ENCODE measurements at places on chromosomes 4 and X.

DNA sequence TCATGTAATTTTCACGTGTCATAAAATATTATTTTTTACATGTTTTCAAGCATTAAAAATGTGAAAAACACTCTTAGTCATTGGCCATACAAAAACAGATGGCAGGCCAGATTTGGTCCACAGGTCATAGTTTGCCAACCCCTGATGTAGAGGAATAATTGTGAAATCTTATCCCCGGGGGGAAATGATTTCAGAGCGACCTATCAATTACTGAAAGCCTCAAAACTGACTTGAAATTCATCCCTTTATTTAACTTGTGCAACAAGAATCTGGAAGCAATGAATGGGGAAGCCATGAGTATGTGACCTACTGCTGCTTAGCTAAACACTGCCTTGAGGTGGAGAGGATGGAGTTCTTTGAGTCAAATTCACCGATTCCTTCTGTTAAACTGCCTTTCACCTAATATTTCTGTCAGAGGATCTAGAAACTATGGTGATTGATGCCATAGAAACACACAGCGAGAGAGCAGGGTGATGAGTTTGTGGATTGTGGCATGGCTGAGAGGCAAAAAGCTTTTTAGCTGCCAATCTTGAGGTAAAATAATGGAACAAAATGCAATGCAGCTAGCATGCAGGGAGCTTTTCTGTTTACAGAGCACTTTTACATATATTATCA, 30.3 kb upstream of the BRS3 start:
- no peak for DNase-seq

DNA sequence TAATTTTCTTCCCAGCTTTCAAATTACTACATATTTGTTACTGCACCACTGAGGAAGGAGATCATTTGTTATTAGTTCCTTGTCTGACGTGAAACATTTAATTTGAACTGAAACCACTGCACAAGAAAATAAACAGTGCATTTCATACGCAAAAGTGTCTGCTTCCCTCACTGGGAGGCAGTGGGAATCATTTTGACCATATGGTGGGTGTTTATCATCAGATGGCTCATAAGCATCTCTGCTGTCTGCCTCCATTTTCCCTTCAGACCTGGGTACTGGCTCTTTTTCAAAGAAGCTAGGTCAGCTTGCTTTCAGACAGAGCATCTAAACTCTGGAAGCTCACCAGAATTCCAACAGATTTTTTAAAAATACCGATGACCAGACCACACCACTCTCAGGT, 135.2 kb downstream of the PCDH19 start:
- DNase-seq = no peak

DNA sequence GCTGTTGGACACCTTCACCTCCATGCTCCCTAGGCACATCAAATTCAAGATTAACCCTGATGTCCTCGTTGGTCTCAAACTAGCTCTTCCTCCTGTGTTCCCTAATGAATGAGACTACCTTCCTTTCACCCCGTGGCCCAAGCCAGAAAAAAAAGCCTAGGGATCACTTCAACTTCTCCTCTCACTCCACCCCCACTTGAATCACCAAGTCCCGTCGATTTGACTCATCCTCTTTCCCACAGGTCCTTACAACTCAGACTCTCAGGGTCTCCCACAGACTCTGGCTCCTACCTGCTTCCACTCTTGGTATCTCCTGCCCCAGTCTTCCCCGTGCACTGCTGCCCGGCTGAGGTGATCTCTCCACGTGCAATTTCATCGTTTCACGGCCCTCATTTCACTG, 8.5 kb downstream of the SLC25A43 start:
- DNase-seq = no peak

GRCh38 chr4:101199507-101200285, 147.6 kb downstream of the PPP3CA start:
- DNase-seq = no peak

- DNase-seq = no peak
Measured at GRCh38 chr4:6420036-6420435, 52.4 kb downstream of the PPP2R2C start.

DNA sequence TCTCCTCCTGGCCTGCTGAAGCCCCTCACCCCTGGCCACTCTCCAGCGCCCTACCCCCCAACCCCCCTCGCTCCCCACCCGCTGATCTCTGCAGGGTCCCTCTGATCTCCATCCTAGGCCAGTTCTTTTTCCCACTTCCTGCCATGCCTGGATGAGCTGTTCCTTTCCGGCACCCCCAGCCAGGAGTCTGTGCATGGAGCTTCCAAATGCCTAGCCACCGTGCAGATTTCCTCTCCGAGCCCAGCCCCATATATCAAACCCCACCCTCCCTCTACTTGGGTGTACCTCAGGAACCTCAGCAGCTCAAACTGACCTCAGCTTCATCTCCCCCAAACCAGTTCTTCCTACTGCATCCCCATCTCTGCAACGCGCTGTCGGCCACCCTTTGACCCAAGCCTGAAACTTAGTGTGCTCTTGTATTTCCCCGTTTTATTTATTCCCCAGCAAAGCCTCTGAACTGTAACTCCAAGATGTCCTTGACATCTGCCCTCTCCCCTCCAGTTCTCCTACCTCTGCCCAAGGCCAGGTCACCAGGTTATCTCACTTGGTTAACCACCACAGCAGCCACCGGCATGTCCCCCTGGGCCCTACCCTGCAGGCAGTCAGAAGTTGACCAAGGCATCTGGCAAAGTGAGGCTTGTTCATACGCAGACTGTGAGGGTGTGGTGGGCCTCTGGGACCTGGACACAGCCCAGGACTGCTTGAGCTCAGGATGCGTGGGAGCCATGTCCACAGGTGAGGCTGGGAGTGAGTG, 194.9 kb upstream of the PSAPL1 start:
- DNase-seq = no peak

- no peak for DNase-seq
Measured at GRCh38 chrX:20527558-20528011, 260.9 kb upstream of the RPS6KA3 start.

DNA sequence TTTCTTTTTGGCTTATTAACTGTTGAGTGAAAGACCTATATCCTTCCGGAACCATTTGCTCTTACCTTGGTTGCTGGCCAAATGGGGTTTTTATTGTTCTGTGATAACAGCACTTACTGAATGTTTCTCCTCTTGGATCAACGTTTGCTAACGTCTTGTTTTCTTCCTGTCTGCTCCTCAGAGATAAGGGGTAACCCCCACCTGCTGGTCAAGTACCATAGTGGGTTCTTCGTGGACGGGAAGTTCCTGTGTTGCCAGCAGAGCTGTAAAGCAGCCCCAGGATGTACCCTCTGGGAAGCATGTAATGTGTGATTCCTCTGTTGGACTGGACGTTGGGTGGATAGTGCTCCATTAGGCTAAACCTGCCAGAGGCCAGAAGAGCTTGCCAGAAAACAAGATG, 15.3 kb downstream of the BMX start:
- no peak for DNase-seq

- no peak for DNase-seq
Measured at GRCh38 chrX:131394384-131394783, 105.3 kb upstream of the IGSF1 start.

GRCh38 chrX:21747558-21747957, 10.4 kb downstream of the SMPX start:
- DNase-seq = no peak

- DNase-seq = no peak
Measured at GRCh38 chr4:32268863-32269262, 1548.7 kb downstream of the PCDH7 start.

DNA sequence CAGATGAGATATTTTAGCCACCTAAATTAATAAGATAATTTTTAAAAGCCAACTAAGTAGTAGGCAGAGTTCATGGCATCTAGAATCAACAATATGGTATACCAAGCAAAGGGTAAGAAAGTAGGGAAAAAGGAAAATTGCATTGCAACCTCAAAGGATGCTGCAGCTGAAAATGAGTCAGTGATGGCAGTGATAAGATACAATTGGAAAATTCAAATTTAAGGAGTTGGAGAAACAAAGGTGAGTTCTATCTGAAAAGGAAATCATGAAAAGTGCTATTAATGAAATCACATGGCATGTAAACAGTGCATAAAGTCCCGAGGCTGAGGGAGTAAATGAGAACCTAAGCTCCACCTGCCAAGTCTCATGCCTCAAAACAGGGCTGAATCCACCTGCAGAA, 33.9 kb downstream of the SHROOM4 start:
- no peak for DNase-seq

DNA sequence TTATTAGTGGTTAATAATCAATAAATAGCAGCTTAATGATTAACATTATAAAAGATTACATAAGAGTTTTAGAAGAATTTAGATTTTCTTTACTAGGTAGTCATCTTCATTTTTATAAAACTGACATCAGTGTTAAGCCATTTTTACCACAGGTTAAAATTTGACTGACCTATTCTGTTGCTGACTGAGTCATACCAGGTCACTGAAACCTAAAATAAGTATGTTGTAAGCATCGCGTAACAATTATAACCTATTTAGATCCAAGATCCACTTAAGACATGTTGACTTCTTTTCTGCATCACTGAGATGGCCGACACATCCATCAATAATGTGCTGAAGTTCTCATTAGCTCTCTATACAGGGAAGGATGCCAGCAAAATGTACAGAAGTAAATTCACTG, 36.7 kb downstream of the ARX start:
- no peak for DNase-seq

GRCh38 chr4:182384631-182385091, 141.5 kb downstream of the TENM3 start:
- no peak for DNase-seq

GRCh38 chrX:119755981-119756533, 2.3 kb upstream of the SOWAHD start:
- DNase-seq = no peak

DNA sequence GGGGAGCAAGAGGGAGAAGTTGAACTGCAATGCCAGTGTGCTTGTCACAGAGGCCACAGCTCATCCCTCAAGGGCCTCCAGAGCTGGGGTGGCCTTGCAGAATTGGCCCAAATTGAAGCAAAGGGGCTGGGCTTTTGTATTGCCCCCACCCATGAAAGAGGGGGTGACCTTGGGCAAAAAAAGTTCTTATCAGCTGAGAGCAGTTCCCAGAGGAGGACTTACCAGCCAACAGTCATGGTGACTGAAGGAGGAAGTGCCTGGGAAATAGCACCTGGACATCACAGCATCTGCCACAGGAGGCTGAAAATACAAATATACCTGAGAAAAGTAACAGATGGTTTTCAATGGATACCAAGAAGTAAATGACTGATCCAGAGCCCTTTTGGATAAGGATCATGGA, 262.4 kb downstream of the MID1IP1 start:
- no peak for DNase-seq

DNA sequence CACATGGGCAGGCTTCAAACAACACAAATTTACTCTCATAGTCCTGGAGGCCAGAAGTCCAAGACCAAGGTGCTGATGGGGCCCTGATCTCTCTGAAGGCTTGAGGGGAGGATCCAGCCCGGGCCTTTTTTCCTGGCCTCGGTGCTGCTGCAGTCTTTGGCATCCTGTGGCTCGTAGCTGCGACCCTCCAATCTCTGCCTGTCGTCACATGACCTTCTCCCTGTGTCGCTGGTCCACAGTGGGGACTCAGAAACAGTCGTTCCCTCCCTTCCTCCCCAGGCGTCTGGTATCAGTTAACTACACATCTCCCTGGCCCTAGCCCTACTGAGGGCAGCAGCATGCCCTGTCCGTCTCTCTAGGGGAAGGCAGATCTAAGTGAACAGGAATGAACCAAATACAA, 19.1 kb upstream of the MSX1 start:
- DNase-seq = no peak

DNA sequence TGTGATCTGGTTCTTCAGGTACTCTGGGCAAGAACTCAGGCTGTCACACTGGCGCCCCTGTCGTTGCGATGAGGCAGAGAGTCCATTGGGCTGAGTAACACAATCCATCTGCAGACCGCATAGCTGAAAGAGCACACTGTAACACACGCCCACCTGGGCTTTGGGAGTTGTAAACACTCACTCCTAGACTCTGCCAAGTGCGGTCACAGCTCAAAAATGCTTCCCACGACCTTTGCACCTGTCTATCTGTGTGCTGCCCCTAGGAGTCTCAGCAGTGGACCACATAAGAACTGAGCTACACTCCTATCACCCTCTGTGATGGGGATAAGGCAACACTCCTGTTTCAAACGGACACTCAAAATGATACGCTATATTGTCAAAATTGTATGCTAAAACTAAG, 2028.3 kb downstream of the PCDH7 start:
- DNase-seq = no peak

- no peak for DNase-seq
Measured at GRCh38 chr4:8582016-8582415, 1.8 kb downstream of the GPR78 start.

GRCh38 chr4:67725981-67726380, 25.0 kb upstream of the UBA6 start:
- DNase-seq = no peak

DNA sequence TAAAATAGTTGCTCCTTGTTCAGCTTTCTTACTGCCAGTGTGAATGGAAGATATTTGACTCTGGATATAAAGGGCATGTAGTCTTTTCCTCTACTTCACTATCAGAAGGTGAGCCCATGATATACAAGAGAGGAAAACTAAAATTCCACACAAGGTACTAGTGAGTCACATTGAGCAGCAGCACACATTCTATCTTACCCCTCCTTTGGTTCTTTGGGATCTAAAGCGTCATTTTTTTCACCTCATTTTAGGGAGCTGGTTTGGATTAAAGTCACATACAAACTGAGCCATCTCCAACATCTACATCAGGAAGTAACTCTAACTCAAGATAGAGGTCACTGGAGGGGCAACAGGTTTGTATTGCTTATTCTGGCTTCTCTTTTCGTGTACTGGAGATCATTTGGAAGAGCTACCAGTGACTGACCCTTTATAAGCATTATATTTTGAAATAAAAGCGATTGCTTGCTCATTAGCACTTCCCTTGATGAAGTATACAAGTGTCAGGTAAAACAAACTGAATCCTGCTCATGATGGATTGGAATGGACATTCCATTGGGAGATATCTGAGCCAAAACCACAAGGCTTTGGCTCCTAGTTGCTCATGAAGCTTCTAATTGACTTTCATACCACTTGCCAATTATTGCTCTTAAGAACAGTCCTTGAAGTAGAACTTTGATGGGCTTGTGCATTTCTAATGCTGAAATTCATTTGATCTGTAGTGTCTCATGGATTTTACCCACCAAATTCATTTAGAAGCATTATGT, 124.1 kb downstream of the SPCS3 start:
- DNase-seq = no peak

DNA sequence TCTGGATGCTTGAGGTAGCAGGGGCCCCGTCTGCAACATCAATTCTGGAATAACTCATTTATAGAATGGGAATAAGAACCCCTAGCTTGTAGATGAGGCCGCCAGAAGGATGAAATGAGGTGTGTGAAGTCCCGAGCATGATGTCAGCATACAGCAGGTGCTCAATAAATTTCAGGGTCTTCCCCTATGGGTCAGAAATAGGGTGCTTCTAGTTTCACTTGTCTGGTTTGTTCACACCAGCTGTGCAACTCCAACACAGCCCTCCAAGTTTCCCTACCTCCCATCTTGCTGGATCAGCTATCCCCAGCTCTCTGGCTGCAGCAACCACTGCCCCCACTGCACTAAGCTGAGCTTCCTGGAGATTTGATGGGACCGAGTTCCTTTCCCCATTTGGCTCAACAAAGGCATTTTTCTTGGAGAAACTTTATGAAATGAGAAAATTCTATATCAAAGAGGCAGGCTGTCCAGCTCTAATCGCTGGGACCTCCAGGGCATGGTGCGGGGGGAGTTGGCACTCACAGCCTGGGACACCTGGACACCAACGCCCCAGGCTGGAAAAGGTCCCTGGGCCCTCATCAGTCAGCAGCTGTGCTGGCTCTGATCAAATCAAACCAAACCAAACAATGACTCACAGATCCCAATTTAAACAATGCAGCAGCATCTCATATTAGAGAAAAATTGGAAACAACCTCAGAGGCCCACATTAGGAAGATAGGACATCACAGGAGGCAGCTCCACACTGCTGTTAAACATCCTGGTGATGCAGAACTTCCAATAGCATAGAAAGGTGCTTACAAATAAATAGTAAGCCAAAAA, 13.3 kb downstream of the SLC2A9 start:
- no peak for DNase-seq

Measured in osteocyte (in vitro differentiated cells).